ENCODE measurements at places on chromosomes 6 and 20.

DNA sequence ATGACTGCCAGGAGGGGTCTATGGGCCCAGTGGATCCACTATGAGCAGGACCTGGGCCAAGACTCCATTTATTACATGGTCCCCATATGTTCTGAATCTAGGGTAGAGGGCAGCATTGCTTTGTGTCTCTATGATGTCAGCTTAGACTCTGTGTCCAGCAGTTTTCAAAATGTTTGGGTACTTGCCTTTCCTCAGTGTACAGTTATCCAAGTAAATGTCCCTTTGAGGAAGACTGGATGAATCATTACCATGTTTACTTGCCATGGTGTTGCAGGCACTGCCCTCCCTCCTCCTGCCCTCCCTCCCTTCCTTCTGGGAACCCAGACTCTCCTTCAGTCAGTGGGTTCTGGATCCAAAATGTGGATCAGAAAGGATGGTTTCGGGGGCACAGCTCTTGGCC, 108.6 kb downstream of the NRN1 start:
- no peak for DNase-seq

- no peak for DNase-seq
These were observed 37.2 kb upstream of the CALHM6 start for GRCh38 chr6:116424001-116424400.

- DNase-seq = no peak
These were observed 137.5 kb upstream of the JARID2 start for GRCh38 chr6:15108383-15108715.

DNA sequence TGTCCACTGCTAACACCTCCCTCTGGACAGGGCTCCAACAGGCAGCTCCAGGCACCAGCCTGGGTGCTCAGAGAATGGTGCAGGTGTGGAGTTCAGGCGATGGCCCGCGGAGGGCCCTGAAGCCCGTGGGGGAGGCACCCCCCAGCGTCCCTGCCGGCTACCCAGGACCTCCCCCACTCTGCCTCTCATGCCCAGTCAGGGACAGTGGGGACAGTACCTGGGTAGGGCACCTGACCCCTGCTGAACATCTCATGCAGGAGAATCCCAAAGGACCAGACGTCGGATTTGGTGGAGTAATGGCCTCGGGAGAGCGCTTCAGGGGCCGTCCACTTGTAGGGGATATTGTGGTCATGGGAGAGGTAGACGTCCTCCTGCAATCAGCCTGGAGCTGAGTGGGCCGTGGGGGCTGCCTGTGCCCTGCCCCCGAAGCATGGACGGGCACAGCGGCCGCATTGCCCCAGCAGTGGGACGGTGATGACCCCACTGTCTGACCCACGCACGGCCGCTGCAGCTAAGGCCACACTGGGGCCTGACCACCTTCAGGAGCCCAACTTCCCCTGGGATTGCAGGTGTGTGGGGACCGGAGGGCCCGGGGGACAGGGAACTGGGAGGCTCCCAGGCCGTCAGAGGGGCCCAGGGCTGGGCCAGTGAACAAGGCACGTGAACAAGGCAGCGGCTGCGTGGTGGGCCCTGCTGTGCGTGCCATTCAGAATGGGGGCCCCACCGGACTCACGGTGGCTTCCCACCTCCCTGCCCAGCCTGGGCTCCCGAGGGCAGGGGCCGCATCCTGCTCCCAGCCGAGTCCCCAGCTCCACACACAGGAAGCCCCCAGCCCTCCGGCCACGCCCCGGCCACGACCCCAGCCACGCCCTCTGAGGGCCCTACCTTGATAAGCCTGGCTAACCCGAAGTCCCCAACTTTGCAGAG, 7.1 kb downstream of the PTK6 start:
- no peak for DNase-seq

DNA sequence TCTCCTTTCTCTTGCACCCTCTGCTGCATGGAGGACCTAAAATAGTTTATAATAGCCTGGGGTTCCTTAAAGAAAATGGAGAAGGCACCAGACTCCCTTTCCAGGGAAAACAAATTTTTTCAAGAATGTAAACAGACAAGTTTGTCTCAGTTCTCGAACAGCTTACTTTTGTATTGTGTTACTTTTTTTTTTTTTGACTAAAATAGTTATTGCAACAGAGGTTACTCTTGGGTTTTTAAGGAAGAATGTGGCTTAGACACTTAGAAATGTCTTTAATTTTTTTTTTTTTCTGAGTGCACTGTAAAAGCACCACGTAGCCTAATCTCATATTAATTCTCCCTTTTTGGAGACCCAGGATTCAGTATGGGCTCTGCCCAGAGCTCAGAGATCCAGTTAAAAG, 148.7 kb upstream of the CARMIL1 start:
- DNase-seq = no peak

GRCh38 chr20:41480054-41480770, 113.6 kb upstream of the EMILIN3 start:
- no peak for DNase-seq

- DNase-seq = peak; percentile 29
These were observed 9.6 kb upstream of the SF3B5 start for GRCh38 chr6:144104898-144105487.

DNA sequence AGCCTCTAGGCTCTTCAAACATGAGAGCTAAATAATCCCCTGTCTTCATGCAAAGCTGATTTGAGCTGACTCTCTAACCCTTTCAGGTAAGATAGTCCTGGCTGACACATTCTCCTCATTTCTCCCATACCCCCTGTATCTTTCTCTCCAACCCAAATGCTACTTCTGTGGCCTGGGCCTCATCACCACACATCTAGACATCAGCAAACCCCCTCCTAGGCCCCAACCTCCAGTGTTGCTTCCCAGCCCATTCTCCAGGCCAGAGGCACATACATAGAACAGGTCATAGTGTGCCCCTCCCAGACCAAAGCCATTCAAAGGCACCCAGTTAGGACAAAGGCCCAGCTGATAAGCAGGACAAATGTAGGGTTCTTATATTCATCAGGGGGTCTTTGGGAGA, 84.9 kb downstream of the ANKRD60 start:
- DNase-seq = no peak

DNA sequence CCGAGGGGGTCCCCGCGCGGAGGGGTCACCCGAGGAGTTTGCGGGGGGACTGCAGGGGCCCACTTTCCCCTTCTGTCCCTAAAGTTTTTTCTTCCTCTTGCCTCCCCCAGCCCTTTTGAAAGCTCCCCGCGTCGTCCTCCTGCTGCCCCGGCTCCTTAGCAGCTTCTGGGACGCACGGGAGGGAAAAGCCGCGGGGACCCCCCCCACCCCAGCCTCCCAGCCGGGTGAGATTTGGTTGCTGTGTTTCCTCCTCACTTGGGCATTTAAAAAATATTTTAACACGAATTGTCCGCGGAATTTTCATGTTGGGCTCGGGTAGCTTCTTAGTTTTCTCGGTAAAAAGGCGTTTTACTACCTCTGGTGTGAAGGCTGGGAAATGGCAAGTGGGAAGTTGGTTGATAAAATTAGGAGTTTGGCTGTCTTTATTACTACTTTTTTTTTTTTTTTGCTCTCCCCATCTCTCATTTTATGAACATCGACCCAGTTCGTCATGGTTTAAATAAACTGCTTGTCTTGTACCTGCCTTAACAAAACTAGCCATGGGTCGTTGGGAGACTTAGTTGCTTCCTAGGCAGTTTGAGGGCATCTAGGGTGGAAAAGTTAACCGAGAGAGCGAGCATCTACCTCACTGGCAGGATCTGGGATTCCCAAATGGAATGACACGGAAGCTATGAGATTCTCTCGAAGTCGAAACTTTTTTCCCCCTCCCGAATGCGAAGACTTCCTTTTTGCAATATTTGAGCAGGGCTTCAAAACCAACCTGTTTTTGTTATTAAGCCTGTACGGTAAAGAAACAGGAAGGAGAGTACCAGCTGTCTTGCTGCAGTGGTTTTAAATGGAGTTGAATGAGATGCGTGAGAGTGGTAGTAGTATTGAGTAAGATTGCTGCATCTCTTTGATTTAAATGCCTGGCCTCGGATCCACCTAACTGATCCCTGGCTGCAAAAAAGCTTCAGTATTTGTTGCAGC, 868 bp downstream of the NCOA3 start:
- no peak for DNase-seq

DNA sequence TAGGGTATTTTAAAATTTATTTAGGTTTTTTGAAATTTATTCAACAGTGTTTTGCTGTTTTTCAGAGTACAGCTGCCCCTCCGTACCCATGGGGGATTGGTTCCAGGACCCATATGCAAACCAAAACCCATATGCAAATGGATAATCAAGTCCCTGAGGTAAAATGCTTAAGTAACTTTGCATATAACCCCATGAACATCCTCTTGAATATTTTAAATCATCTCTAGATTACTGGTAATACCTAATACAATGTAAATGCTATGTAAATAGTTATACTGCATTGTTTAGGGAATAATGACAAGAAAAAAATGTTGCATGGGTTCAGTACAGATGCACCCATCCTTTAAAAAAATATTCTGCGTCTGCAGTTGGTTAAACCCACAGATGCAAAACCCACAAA, 547.9 kb upstream of the CDH4 start:
- no peak for DNase-seq

GRCh38 chr20:46483879-46484278, 29.5 kb downstream of the ZNF334 start:
- no peak for DNase-seq

GRCh38 chr6:155085582-155086257, 90.6 kb downstream of the TIAM2 start:
- no peak for DNase-seq

DNA sequence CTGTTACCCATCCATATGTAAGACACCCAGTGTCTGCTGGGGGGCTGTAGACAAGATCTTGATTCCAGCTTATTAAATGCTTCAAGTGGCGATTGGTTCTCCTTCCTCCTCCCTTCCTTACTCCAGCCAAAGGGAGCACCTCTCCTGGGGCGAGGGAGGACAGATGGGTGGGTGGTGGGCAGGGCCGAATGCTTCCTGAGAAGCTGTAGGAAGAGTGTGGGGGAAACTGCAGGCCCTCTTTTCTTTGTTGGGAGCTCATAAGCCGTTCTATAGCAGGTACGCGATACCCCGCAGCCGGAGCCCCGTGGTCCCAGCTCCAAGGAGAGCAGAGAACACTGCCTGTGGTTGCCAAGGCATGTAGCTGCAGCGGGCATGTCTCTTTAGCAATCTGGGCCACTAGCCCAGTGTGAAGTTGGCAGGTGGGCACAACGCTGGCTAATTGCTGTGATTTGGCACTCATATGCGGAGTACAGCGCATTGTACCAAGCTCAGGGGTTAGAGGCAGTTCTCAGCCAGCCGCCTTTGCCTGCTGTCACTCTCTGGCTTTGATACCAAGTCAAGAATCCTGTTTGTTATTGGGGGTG, 14.7 kb upstream of the KCNG1 start:
- DNase-seq = no peak

GRCh38 chr20:2806351-2806701, 5.9 kb upstream of the CPXM1 start:
- no peak for DNase-seq

- DNase-seq = no peak
These were observed 360.8 kb downstream of the EPM2A start for GRCh38 chr6:145374570-145374969.

DNA sequence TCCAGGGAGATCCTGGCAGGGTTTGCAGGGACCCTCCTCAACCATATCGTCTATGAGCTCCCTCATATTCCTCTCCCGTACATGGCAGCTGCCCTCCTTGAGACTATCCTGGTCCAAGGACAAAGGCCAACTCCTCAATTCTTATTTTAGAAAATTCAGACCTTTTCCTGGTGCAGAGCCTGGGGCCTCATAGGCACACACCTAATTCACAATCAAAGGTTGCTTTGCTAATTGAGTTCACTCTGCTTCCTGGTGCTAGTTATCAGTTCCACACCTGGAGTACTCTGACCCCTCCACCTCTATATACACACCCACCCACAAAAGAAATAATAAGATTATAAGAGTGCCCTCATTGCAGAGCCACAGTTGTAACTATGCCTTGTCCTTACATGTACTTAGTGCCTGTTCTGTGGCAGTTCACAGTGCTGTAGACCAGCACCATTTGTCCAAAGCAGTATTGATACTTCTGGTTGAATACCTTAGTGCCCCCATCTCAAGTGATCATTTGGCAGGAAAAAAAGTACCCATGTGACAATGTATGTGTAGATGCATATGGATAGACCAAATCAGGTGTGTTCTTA, 38.7 kb downstream of the GSS start:
- no peak for DNase-seq

DNA sequence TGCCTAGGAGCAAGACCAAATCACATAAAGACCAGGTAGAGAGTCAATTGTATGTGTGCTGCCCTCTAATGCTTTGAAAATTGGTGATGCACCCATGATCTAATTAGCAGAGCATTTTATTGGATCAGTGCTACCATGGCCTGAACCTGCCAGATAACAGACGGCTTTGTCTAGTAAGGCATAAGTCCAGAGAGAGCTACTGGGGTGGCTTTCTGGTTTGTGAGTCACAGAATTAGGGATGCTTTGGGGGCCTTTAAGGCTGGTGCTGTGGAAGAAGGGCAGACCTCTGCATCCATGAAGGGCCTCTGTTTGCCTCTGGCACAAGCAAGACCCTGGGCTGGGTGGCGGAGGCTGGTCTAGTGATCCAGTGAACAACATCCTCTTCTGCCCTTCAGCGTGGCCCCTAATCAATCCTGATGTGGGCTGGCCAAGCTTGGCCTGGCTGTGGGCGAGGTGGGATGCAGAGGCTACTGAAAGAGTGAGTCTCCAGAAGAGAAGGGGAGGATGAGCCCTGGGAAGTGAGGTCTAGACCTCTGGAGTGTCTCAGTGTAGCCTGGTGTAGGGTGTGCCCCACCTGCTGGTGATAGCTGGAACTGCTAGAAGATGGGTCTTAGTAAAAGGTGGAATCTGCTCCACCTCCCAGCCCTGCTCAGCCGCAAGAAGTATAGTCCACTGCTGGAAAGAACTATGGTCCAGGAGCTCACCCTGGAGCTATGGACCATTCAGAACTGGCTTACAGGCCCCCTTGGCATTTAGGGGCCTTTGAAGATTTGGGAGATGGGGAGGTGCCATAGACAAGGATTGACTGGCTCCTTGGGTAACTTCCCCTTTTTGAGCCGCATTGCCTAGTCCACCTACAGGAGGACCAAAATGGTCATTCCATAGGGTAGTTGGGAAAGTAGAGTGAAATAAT, 36.7 kb upstream of the AAR2 start:
- peak; percentile 56 for DNase-seq

DNA sequence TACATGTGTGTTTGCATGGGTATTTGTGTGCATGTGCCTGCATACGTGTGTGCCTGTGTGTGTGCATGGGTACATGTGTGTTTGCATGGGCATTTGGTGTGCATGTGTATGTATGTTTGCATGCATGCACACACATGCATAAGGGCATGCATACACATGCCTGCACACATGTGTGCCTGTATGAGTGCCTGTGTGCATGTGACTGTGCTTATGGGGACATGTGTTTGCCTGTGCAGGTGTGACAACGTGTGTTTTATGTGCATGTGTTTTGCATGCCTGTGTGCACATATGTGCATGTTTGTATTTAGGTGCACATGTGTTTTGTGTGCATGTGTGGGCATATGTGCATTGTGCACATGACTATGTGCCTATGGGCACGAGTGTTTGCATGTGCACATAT, 165.7 kb downstream of the ERMARD start:
- DNase-seq = no peak

GRCh38 chr6:3315841-3316240, 57.1 kb downstream of the PSMG4 start:
- no peak for DNase-seq

GRCh38 chr6:134358320-134358719, 40.4 kb upstream of the SGK1 start:
- DNase-seq = no peak

GRCh38 chr6:68054756-68055155, 580.3 kb upstream of the ADGRB3 start:
- no peak for DNase-seq

GRCh38 chr20:19314621-19315020, 102.2 kb downstream of the SLC24A3 start:
- DNase-seq = no peak

GRCh38 chr6:37862992-37863391, 43.5 kb downstream of the ZFAND3 start:
- no peak for DNase-seq

Data from AG04450 (cell line).